Adrenal gland (tissue), 19 donors: ENCODE measurements at places on chromosomes 5 and 9.

- DNase-seq, result no peak
Observed at GRCh38 chr9:84492366-84493159, 152.0 kb upstream of the SLC28A3 start.

DNA sequence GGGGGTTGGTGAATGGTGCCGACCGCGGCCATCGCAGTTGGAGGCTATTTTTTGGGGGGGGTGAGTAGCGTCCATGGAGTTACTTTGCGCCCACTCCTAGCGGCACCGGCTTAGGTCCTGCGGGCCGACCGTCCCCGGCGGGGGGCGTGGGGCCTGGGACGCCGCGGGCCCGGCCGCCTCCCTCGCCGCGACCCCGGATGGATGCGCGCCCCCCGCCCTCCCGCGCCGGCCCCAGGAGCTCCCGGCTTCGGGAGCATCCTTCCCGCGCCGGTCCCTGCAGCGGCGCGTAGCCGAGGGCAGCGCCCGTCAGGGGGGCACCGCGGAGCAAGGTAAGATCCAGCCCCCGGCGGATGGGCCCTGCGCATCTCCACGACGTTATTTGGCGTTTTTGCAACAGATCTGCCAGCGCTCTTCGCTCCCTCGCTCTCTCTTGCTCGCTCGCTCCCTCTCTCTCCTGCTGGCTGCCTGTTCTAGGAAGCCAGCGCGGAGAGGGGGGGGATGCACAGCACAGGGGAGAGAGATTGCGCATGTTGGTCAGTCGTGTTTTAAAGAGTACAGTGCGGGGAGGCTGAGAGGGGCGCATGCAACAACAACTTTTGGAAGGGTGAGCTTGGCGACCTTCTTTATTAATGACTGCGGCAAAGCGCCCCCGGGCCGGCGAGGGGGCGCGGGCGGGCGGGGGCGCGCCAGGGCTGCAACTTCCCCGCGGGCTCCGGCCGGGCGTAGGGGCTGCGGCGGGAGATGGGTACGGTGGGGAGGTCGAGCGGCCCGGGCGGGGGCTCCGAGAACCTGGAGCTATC is 413 bp downstream of the JADE2 start:
- DNase-seq, result peak; percentile 87

GRCh38 chr9:137467161-137467581 is 8.0 kb upstream of the NSMF start:
- no peak for DNase-seq

DNA sequence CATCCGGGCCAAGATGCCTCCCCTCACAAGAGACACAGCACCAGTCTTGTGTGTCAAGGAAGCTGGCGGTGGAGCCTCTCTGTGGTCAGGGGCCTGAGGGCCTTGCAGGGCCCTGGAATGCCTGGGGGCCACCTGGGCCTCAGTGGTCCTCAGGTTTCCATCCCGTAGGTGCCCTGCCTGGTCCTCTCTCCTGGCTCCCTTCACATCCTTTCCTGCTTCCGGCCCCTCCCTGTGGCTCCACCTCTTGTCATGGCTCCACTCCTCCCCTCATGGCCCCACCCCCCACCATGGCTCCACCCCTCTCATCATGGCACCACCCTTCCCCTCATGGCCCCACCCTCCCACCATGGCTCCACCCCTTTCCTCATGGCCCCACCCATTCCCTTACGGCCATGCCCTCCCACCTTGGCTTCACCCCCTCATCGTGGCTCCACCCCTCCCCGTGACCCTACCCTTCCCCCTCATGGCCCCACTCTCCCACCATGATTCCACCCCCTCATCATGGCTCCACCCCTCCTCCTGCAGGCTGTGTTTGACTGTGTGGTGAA is 175.8 kb downstream of the CACNA1B start:
- peak; percentile 4 for DNase-seq

GRCh38 chr9:2506321-2506720 is 115.3 kb upstream of the VLDLR start:
- no peak for DNase-seq

DNA sequence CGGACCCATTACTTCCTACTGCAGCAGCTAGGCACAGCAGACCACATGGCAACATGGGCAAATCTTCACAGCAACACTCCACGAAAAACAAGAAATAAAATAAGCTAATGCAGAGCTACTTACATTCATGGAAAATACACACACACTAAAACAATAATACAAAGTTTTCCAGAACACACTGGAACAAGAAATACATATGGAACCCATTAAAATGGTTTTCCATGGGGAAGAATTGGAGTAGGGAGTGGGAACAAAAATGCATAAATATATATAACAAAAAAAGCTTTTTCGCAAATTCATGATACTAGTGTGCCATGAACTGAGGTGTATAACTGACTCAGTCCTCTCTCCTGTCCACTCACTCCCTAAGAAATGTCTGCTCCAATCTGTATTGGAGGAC is 8.3 kb downstream of the ADAMTS12 start:
- DNase-seq, result no peak

DNA sequence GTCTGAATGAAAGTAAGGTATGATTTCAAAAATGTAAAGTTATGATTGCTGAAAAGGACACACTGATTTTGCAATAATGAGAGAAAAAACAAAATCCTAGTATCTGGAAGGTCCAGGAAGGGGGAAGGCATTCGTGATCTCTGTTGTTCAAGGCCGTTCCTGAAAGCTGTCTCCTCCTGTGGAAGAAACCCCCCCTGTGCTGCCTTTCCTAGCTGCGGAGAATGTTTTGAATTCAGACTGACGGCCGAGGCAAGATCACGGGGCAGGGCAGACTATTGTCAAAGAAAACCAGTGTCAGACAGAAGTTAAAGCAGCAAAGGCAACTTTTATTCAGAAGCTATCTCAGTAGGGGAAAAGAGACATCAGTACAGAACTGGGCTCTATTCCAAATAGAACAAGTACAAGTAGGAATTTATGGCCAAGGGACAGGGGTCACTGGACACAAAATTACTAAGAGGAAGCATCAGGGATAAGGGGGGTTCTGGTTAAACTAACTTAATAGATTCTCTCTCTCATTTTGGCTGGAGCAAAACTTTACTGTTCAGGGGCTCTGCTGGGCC is 61.9 kb upstream of the IGFBPL1 start:
- DNase-seq, result peak; percentile 3

DNA sequence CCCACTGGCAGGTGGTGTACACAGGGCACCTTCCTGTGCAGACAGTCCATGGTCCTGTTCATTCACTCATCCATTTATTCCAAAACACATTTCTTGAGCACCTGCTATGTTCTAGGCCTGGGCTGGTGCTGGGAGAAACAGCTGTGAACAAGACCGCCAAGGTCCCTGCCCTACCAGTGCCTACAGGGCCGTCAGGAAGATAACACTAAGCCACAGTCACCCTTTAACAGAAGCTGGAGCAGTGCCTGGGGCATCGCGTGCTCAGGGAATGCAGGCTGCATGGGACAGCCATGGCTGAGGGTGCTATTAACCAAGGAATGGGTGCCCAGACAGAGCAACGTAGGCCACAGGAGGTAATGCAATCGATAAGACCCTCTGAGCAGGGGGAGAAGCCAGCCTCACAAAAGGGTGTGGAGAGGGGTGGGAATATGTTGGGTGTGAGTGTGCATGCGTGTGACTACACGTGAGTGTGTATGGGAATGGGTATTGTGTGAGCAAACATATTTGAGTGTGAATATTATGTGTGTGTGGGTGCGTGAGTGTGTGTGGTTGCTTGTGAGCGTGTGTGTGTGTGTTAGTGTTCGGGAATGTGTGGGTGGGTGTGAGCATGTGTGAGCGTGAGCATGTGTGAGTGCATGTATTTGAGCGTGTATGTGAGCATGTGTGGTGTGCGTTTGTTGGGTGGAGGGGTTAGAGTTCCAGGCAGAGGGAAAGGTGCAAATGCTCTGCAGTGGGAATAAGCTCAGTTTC is 19.1 kb downstream of the DUSP1 start:
- no peak for DNase-seq

GRCh38 chr5:1222147-1222546 is 3.0 kb upstream of the SLC6A18 start:
- no peak for DNase-seq

DNA sequence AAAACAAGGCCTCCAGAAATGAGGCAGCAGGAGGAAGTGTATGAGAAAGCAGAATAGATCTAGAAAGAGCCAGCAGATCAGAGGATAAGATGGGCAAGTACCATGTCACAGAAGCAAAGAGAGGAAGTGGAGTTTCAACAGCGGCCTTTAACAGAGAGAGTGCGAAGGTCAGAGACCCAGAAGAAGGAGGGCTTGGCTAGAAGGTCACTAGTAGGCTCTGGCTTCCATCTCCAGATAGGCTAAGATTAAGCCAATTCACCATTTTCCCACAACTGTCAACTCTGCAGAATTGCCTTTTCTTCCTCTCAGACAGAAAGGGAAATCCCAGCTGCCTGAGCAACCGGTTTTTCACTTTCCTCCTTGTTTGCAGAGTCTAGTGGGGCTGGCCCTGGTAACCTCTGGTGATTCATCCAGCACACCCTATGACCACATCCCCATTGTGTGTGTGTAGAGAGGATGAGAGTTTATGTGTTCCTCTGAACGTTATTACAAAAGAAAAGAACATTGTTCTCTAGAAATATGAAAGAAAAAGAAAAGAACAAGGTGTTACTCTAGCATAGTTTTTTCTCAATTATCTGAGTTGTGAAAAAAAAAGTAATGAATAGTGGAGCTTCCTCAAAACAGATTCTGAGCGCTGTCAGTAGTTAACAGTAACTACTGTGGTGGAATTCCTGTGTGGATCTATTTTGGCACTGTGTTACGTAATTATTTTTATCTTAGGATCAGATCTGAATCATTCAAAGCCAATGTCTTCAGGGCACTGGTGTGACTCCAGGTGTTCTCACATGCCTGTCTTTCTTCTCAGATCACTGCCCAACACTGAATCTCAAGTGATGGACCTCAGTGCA is 220.4 kb downstream of the ARRDC3 start:
- peak; percentile 89 for DNase-seq

GRCh38 chr9:101625876-101626275 is 31.1 kb upstream of the PPP3R2 start:
- no peak for DNase-seq

DNA sequence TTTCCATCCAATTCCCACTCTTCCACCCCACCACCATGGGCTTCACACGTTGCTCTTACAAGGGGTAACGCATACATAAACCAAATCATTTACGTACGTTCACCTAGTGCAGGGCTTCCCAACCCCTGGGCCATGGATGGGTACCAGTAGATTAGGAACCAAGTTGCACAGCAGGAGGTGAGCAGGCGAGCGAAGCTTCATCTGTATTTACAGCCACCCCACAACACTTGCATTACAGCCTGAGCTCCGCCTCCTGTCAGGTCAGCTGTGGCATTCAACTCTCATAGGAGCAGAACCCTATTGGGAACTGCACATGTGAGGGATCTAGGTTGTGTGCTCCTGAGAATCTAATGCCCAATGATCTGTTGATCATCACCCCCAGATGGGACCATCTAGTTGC is 82.3 kb downstream of the CEMIP2 start:
- no peak for DNase-seq

DNA sequence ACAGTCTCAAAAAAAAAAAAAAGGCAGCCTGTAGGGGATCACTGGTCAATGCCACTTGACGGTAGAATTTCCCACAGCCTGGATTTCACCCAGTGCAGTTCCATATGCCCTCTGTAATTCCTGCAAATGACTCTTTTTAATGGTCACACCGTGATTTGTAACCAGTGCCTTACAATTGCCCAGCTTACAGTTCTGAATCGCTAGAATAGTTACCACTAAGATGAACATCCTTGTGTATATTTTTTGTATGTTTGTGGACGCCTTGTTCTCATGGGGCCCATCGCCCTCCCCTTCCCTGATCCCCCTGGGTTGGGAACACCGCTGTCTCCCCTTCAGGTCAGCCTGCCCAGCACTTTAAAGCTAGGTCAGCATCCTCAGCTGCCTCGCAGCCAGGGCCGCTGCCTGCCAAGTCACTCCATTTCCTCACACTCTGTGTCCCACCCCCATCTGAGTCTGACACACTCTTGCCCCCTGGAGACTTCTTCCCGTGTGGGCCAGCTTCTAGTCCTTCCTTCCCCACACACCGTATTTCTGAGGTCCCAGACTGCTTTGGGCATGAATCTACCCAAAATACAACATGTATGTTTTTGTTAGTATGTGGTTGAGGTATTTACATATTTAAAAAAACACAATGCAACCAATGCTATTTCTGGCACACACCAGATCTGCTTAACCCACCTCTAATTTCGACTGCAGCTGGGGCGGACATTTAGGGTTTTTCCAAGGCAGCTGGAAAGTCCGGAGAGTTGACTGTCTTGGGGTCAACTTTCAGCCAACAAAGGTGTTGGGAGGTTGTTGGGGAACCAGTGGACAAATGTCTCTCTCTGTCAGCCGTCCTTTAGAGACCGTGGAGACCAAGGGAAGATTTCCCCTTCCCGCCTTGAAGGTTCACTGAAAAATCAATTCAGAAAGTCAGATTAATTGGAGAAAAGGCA is 120.5 kb upstream of the NEK6 start:
- no peak for DNase-seq

GRCh38 chr5:19655627-19656026 is 332.4 kb downstream of the CDH18 start:
- DNase-seq, result no peak

GRCh38 chr5:169494941-169495548 is 88.5 kb upstream of the SPDL1 start:
- no peak for DNase-seq

DNA sequence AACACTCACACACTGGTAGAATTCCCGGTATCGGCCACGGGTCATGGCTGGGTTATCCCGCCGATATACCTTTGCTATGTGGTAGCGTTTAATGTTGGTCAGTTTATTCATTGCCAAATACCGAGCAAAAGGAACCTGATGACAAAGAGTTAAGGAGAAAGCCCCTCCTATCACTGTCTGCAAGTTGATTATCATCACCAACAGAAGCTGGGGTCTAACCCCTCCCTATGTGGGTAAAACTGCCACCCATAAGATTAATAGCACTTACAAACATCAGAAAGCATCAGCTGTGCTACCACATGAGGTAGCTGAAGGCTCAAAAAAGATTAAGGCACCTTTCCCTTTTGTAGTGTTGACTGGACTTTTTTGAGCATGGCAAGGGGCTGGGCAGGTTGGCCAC is 5.6 kb upstream of the DND1 start:
- no peak for DNase-seq

DNA sequence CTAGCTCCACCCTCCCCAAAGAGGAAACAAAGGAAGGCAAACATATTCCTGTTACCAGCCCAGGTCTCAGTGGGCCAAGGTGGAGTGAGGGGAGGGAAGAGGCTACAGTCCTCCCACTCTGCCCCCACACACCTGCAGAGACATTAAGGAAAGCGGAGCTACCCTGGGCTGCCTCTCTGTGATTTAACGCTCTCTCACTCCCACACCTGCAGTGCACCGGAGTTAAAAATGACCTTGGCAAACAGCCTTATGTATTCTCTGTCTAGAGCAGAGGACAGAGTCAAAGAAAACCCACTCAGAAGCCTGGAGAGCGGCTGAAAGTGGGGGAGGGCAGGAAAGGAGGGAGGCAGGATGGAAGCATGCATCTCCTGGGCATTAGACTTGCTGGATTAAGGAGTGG is 32.7 kb downstream of the KCNIP1 start:
- DNase-seq, result no peak
